ENCODE measurements at places on chromosomes 5 and 9. TPM values are rescaled to one million over a fixed set of nuclear protein-coding genes. Genes with fewer than 3 reads are reported as not detected.

DMRT2 gene
- 0.18 TPM for total RNA-seq

DNA sequence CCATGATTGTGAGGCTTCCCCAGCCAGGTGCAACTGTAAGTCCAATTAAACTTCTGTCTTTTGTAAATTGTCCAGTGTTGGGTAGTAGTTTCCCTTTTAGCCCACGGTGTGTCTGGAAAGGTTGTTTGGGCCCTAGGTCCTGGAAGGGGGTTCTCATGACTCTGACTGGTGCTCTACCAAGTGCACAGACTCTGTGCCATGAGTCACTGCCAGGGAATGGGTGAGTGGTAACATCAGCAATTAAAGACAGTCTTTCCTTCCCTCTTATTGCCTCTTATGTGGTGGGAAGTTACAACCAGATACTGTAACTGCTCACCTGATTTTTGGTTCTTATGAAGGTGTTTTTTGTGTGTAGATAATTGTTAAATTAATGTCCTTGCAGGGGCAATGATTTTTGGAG, 141.2 kb downstream of the PRDM9 start:
- DNase-seq, result no peak

- no peak for DNase-seq
Measured at GRCh38 chr5:32679218-32679617, 31.9 kb upstream of the NPR3 start.

FUT7 gene
- not detected for total RNA-seq

DNA sequence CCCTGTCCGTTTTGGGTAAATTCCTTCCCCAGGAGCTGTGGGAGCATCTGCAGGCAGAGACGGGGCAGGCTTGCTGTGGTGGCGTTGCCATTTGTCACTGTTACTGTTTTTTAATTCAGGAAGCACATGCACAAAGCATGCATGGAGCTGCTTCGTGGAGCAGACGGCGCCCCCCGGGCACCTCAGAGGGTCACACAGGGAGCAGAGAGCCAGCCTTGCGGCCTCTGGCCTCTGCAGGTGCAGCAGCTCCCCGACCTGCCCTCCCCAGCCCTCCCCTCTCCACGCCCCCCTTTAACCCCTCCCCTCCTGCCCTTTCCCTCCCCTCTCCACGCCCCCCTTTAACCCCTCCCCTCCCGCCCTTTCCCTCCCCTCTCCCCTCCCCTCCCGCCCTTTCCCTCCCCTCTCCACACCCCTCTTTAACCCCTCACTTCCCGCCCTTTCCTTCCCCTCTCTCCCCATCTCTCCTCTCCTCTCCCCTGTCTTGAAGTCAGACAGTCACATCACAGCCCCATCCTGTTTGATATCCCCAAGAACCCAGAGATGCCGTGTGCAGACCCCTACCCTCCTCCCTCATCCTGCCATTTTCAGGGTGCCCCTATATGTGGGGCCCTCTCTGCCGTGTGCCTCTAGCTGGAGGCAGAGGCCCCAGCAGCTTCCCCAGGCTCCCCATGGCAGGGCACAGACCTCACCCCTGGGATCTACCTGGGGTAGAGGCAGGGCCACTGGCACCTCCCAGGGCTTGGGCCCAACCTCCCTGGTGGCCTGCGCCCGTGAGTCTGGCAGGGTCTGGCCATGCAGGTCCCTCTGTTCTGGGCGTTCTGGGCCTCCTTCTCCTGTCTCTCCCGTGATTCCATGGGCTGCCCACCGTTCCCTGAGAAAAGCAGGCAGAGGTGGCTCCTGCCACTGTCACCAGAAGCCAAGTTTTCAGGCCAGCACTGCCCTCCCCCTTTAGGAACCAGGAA, 29.6 kb upstream of the UBAC1 start:
- peak; percentile 48 for DNase-seq

DNA sequence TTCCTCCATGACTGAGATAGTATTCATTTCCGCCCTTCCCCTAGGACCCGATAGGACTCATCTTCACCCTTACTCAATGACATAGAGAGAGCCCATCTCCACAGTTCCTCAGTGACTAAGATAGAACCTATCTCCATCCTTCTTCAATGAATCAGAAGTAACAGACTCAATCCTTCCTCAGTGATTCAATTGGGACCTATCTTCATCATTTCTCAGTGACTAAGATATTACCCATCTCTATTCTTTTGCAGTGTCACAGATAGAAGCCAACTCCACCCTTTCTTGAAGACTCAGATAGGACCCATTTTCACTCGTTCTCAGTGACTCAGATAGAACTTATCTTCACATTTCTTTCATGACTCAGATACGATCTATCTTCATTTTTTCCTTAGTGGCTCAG, 164.6 kb downstream of the FBXO4 start:
- DNase-seq, result no peak

DNA sequence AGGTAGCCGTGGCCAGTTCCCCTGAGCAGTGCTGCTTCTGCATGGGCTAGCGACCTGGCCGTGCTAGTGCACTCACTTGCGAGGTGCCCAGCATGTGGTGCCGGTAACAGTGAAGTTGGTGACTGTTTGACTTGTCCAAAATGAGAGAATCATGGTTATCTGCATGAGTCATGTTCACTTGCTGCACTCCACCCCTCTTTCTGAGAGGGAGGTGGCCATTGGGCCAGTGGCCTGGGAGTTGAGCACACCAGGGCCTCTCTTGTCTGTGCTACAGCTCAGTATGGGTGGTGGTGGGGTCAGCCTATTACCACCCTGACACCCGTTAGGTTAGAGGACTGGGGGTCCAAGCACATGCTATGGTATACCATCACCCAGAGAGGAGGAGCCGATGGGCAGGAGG, 55.4 kb upstream of the GARNL3 start:
- DNase-seq, result no peak

GRCh38 chr5:150043657-150044328, 42.6 kb downstream of the CSF1R start:
- peak; percentile 66 for DNase-seq

DNA sequence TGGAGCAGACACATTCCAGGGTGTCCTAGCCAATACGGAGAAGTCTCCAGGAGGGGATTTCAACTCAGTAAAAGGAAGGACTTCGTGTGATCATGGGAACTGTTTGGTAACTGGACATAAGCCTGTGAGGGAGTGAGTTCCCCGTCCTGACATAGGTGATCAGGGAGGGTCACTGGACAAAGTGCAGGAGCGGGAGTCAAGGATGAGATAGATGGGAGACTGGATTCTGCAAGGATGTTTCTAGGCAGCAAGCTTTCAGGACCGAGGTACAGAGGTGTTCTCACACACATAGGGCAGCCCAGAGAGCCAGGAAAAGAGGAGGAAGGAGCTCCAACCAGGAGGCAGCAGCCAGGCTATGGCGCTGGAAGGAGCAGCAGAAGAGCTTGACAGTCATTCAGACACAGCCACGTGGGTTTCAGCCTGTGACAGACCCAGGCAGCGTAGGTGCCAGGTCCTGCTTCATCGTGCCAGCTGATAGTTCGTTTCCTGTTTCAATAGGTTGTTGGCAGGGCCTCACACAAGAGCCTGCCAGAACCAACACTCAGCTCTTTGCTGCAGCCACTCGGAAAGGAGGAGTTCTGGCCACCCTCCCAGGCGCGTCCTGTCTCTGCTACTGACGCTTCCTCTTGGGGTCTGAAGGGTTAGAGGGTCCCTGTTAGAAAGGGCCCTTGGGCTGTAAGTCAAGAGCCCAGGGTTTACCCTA, 84.1 kb downstream of the AMBP start:
- DNase-seq, result peak; percentile 77

IL7R gene
- 10.8 TPM for total RNA-seq

GRCh38 chr5:56585999-56586691, 229.2 kb upstream of the MAP3K1 start:
- no peak for DNase-seq

- peak; percentile 31 for DNase-seq
Measured at GRCh38 chr9:133371261-133371711, 4.6 kb downstream of the SURF4 start.

DNA sequence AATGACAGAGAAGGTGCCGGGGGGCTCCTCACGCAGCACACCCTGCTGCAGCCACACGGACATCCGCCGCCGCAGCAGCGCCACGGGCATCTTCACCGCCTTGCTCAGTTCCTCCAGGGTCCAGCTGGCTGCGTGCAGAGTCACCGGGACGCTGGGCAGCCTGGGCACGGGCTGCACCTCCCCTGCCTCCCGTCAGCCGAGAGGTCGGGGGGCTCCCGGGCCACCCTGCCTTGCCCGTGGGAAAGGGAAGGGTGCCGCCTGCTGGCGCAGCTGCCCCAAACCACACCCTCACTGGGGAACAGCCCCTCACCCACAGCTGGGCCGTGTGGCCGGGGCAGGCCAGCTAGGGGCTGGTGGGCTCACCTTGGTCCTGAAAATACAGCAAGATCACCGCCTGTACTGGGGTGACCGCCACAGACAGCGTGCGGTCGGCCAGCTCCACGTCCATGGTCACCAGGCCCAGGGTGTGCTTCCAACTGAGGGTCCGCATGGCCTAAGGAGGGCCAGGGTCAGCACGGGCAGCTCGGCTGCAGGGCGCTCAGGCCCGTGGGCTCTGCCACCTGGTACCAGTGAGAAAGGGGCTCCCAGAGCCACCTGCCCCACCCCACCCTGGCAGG, 3.6 kb upstream of the TMEM210 start:
- DNase-seq, result no peak

DNA sequence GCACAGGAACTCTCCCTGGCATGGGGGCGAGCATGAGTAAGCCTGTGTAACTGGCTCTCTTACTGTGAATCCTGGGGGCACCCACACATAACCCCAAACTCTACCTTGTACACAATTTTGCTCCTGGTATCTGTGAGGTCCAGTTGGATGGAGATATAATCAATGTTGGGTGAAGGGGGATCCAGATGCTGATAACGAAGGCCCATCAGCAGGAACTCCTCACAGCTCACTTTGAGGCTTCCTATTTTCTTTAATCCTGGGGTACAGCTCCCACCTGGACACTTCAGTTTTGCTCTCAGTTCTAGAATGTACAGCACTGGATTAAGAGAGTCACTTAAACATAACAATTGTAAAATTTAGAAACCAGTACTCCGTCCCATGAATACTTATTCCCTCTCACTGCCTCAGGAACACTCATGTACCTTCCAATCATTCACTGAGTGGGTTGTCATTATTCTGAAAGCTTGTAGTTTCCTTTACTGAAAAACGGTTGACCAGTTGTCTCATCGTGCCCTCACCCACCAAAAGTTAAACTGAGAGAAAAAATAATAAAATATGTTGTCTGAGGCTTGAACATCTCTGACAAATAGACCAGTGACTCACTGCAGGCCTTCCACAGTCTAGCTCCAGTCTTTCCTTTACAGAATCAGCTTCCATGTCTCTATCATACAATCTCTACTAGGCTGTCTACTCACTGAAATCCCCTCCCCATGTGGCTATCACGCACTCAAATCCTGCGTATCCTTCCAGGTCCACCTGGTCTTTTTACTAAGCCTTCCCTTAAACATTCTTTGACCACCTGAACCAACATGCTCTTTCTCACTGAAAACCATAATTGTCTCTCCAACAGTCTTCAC, 52.6 kb downstream of the FREM1 start:
- DNase-seq, result no peak

CCDC192 gene
- total RNA-seq, result not detected
